ENCODE measurements at places on chromosomes 16 and 17.

DNA sequence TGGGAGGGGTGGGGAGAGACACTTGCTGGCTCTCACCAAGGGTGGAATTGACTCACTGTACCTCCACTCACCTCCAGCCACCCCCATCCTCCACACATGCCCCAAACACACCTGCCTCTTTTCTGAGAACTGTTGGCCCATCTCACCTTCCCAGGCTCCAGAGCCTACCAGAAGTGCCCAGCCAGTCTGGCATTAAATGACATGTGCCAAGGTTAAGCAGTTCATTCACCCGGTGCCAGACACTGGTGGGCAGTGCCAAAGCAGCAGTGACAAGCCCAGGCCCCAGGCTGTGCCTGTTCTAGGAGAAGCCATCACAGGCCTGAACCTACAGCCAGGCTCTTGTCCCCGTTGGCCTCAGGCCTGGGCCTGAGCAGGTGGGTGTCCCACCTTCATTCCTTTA is 11.2 kb downstream of the MVP start:
- no peak for DNase-seq

GRCh38 chr16:57619606-57620334 is 8.7 kb upstream of the ADGRG1 start:
- no peak for DNase-seq

DNA sequence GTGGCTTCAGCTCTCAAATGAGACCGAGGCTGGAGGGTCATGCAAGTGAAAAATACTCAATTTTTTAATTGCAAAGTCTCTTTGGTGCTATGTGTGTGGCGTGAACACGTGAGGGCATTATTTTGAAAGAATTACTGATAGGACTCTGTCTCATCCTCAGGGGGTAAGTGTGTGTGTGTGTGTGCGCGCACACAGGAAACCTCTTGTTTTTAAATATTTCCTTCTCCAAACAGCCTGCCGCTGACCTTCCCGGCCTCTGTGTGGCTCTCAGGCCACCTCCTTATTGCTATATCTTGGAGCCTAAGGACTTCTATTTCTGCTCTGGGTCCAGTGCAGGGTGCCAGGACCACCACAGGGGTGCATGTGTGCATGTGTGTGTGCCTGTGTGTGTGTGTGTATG is 99.7 kb downstream of the CMIP start:
- DNase-seq = no peak

GRCh38 chr16:59601452-59601851 is 867.3 kb upstream of the GOT2 start:
- DNase-seq = no peak

Measured in lower leg skin (tissue), 4 donors.